GOT3 (cell line): ENCODE measurements at places on chromosomes 7 and 10.

GRCh38 chr10:10796774-10797415 lies 220.8 kb upstream of the CELF2 start:
- no peak for DNase-seq

DNA sequence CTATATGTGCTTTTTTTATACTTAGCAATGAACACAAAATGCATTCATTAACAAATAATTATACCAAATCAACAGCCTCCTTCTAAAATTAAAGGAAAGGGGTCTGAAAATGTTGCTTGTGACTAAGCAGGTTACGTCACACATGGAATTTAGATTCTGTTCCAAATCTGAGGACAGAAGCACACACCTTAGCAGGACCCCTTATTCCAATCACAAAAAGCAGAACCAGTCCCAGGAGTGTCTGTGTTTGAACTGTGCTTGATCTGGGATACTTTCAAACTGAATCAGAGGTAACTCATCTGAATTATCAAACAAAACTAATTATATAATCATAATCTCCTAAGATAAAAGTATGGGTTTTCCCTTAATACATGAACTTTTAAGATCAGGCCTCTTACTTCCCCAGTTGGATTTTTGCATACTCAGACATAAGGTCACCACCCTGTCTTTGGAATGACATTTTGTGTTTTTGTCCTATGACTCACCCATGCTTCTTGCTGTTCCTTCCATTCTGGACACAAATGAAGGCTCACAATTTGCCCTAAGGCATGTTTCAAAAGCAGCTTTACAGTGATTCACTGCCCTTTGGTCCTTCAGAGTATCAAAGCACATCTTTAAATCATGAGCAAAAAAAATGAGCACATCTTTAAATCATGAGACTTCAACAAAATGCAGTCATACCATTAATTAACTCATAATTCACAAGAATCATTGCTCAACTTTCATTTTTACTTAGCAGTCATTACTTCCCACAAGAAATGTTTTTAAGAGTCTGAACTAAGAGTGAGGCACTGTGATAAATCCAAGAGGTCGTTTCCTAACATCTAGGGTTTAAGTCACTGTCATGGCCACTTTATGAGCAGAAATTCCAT lies 35.5 kb downstream of the SEMA3C start:
- peak; percentile 6 for DNase-seq

GRCh38 chr7:46421441-46422230 lies 500.6 kb upstream of the IGFBP3 start:
- DNase-seq: no peak

DNA sequence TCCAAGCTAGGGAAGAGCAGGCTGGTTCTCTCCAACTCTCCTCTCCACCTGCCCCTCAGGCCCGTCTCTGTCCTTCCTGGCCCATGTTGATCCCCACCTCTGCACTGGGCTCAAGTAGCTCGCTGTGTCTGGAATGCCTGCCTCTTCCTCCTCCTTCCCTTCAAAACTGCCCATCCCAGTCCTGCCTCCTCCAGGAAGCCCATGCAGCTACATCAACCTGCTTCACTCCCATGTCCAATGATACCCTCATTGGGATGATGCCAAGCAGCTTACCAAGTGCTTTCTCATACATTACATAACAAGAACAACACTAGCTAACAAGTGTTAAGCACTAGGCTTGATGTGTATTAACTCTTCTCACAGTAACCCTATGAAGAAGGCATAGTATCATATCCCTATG lies 8.2 kb downstream of the ASB10 start:
- DNase-seq: no peak

DNA sequence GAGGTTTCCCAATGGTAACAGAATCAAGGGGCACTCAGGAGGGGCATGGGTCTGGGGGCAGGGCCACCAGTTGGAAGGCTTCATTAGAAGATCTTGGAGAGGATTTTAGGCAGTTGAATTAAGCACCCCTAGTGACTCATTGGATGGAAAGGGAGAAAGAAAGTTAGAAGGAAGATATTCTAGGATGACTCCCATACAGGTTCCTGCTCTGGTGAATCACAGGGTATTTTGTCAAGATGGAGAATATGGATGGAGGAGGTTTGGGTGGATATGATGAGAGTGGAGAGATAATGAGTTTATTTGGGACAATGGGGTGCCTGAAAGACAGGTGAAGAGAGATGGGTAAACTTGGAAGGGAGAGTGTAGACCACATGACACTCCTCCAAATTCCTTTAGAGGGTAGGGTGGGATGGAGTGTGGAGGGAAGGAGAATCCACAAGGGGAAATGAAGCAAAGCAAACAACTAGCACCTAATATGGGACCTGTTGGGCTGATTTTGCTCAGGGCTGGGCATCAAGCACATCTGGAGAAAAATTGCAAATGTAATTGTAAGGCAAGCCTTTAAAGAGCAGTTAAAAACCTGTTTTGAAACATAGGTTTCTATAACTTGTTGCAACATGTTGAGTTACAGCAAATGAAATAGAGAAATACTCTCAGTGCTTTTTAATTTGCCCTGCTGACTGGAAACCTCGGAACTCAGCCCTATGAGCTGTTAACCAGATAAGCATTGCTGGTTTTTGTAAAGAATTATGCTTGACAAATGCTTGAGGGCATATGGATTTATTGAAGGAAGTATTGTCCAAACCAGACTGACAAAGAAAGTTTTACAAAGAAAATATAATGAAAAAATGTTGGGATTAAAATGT lies 2.9 kb upstream of the ENTPD7 start:
- DNase-seq: no peak

DNA sequence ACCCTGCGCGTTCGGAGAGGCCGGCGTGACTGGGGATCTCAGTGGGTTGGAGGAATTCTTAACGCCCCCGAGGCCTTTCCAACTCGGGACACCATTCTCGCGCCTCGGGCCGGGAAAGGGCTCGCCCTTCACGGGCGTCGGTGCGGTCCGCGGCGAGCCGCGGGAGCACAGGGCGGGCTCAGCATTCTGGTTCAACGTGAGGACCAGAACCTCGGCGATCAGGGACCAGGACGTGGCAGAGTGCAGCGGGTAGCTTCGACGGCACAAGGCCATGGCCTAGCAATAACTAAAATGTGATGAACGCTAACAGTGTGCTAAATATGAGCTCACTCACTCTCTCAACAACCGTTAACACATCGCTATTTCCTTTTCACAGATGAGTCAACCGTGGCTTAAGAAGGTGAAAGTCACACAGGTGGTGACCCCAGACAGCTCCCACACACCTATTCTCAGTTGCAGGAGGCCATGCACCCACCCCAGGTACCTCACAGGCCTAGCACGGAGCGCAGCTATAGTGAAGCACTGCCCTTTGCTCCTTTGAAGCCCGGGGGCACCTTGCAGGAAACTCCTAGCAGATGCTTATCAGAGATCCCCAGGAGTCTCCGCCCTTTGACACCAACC lies 4.5 kb upstream of the EMX2 start:
- DNase-seq: no peak

DNA sequence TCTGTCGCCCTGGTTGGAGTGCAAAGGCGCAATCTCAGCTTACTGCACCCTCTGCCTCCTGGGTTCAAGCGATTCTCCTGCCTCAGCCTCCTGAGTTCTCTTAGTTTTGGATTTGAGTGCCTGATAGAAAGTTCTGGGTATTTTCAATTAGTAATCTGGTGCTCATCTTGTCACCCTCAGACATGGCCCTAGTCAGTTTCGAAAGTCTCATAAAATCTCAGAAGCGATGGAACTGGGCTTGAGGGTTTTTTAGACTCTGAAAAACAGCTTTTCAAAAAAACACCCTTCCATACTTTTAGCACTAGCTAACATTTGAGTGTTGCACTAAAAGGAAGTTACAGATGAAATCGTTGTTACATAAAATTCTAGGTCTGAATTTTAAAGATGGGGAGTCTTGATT lies 9.4 kb upstream of the PIP4K2A start:
- DNase-seq: no peak

GRCh38 chr10:76558996-76559891 lies 1078.4 kb downstream of the KCNMA1 start:
- DNase-seq: no peak

- DNase-seq: no peak
These were observed 7.0 kb downstream of the NAPEPLD start for GRCh38 chr7:103141753-103142404.
